Heart left ventricle (tissue), 16 donors: ENCODE measurements at places on chromosomes 4 and X.

- DNase-seq: no peak
These were observed 33.6 kb upstream of the MSN start for GRCh38 chrX:65633826-65634225.

GRCh38 chrX:71586929-71587328 is 8.7 kb downstream of the GCNA start:
- no peak for DNase-seq

GRCh38 chr4:183240581-183241321 is 79.3 kb downstream of the CLDN22 start:
- DNase-seq: no peak

GRCh38 chrX:125622899-125623298 is 303.2 kb downstream of the TEX13C start:
- no peak for DNase-seq

DNA sequence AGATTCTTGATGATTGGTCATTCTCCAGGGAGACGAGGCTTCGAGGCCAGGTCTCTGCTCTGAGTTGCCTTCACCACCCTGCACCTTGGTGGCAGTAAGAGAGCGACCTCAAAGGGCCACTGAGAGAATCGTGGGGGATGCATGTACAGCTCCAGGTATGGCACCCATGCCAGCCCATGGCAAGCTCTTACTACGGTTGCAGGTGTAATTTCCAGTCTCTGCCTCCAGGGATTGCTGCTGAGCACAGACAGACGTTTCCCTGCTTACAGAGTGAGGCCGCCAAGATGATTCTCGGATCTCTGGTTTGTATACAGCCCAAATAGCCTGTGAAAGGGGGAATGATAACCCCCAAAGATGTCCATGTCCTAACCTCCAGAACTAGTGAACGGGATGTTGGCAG is 16.3 kb upstream of the DRD5 start:
- no peak for DNase-seq

DNA sequence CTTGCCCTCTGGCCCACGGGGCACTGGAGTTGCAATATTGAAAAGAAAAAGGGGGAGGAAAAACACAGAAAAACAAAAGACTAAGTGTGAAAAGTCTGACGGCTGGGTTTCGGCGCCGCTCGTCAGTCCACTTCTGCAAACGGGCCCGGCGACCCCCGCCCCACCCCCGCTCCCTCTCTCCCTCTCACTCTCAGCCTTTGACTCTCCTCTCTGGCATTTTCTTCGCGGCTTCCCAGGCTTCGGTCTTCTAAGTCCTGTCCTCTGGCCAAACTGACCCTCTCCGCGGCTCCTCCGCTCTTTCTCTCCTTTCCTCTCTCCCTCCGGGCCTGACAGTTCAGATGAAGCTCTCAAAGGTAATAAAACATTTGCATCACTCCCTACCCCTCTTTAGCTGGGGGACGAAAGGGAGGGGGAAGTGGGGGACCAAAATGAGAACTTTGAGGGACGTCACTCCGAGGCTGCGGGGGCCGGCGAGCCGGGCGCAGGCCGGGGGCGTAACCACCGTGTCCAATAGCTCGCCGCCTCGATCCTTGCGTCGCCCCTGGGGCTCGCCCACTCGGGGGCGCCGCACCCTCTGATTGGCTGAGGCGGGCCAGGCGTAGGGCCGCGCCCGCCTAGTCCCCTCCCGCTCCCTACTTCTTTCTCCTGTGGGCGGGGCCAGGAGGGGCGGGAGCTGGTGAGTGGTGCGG is at the start of gene NKX6-1:
TSS of gene NKX6-1 (minus strand) at position 358 of the 689 bp plus-strand sequence. CDS start 1,064 bp downstream, outside the sequence.
- DNase-seq: peak; percentile 53

GRCh38 chrX:78456909-78457308 is 129.5 kb upstream of the CYSLTR1 start:
- DNase-seq: no peak

DNA sequence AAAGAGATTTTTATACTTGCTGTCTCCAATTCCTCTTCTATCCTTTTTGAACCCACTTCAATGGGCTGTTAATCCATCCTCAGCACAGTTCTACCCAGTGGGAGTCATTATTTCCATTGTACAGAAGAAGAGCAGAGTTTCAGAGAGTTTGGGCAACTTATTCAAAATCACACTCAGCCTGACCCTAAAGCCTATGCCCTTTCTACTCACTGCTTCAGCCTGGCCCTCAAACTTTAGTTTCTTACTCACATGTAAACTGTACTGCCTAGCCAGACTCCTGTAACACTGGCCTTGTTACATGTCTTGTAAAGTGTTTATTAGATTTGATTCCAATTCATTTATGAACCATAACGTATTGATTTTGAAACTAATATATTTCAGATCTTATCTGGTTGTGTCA is 25.1 kb upstream of the USO1 start:
- no peak for DNase-seq

DNA sequence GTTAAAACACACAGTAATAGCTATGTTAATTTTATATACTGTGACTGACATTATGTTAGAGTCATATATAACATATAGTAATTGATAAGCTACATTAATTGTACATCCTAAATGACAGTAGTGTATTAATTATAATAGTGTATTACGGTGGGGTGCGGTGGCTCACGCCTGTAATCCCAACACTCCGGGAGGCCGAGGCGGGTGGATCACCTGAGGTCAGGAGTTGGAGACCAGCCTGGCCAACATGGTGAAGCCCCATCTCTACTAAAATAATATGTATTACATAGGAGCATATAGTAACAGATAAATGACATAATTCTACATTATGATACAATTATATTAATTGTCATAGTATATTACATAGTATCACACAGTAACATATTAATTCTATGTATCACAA is 12.2 kb downstream of the ASMTL start:
- DNase-seq: no peak

DNA sequence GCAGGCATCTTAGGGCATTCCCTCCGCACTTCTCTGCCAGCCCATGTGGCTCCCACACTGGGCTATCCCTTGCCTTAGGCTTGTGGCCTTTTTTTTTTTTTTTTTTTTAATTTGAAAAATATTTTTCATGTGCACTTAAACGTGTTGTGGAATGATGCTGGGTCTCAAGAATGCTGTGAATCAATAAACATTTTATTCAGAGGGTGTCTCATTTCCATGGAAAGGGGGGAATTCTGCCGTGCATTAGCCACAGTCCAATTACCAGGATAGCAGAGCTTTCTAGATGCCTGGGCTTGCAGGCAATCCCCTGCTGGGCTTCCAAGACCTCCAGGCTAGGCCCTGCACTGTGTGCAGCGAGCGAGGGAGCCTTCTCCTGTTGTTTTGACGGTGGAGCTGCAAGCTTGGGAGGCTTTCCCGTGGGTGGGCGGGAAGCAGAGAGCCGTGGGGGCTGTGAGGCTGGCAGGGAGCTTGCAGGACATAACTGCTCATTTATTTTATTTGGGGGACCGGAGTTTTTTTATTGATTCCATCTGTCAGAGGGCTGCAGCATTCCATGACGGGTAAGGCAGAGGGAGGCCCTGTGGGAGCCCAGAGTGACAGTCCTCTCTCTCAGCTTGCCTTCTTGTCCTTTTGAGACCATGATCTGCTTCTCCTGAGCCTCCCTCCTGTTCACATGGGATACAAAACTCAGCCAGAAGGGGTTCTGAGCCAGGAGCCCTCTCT is 2.6 kb upstream of the CPZ start:
- DNase-seq: no peak

GRCh38 chr4:165403637-165404036 is 24.8 kb downstream of the CPE start:
- no peak for DNase-seq

DNA sequence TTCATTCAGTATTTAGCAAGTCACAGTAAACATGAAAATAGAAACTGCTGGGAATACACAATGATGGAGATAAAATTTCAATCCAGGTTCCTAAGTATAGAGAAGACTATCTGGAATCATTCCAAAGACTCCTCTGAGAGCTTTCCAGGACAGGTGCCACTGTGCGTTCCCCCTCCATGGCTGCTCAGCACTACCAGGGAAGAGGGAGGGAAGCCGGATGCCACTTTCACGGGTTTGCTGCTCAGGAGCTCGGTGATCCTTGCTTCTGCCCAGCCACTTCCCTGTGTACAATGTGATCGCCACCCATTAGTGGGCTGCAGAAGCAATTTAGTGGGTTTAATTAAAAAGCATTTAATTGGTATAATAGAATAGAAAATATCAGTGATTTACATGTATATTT is 94.5 kb downstream of the FNIP2 start:
- no peak for DNase-seq

DNA sequence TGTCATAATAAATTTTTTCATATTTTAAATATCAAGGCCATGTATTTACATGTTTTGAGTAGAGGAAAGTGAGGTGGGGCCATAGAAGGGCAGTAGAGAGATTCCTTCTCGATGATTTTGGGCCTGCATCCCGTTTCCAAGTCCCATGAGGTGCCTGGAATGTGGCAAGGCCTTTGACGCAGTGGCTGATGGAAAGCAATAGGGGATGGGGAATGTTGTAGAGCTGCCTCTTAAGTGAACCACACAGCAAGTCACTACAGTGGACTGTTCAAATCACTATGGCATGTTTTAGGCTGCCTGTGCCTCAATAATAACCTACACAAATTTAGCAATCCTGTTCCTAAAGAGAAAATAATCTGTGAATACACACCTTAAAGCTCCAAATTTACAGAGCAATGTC is 48.3 kb downstream of the ANXA5 start:
- no peak for DNase-seq

- no peak for DNase-seq
These were observed 212.7 kb downstream of the RPA4 start for GRCh38 chrX:97096385-97096784.

DNA sequence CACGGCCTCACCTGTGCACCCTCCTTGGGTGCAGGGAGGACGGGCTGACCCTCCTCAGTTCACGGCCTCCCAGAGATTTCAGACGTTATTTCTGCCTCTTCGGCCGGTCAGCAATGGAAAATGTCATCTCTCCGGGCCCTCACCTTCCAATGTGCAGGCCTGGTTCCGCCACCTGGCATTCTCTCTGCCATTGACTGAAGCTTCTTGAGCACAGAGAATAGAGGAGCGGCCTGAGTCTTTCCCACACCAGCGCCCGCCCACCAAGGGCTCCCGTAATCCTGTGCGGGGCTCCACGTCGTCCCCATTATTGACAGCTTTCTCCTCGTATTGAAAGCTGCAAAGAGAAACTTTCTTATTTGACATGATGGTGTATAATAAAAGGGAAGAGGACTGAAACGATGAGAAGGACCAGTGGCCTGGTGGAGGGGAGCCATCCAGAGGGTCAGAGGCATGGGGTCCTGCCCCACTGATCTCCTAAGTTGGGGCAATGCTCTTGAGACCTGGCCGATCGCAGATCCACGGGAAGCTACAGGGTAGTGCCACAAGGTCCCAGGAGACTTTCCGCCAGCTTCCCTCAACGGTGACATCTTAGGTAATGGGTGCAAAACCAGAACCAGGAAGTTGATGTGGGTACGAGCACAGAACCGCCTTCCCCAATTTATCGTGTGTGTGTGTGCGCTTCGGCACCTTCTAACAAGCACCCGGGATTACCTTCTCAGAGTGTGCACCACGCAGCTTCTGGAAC is 20.6 kb downstream of the HTRA3 start:
- peak; percentile 22 for DNase-seq

DNA sequence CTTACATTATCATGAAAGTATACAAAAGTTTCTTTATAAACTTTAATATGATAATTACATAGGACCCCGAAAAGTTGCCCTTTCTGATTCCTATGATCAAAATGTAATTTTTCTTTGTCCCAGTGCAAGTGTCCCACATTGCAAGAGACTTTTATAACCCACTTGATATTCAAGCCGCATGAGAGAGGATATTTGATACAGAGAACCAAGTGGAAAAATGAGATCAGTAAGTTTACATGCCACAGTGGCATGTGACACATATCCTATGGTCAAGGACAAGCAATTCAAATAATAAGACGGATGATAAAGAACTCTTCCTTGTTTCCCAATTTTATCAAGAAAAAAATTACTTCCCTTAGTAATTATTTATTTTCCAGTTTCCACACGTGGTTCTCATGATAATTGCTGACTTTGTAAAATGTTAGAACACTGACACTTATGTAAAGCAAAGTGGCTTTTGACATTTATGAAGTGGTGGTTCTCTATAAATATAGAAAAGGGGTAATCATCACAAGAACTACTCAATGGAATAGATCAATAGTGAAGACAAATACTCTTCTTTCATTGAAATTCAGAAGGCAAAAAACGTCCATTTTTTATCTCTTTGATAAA is 273.7 kb upstream of the NOCT start:
- no peak for DNase-seq

GRCh38 chr4:128277856-128278255 is 9.8 kb downstream of the PGRMC2 start:
- no peak for DNase-seq

DNA sequence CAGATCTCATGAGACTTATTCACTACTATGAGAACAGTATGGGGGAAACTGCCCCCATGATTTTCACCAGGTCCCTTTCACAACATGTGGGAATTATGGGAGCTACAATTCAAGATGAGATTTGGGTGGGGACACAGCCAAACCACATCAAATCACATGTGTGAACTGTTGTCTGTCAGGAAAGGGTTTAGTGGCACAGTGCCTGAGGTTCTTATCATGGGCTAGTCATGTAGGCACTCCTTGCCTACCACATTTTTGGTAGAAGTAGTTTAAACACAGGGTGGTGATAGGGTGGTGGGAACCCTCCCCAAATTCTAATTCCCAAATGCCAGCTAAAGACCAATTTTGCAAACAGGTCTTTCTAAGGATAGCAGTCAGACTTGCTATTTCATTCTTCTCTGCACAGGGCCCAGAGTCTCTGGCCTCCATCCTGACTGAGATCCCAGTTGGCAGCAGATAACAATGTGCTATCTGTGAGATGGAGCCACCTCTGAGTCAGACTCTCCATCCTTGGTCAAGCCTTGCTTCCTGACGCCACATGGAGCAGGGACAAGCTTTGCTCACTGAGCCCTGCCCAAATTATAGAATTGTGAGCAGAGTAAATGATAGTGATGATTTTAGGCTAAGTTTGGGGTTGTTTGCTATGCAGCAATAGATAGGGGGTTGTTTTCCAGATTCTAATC is 33.5 kb upstream of the SETD7 start:
- no peak for DNase-seq

GRCh38 chrX:23392195-23392594 is 57.5 kb downstream of the PTCHD1 start:
- DNase-seq: no peak

GRCh38 chr4:155849042-155849441 is 17.0 kb downstream of the ASIC5 start:
- no peak for DNase-seq

GRCh38 chrX:150446995-150447394 is 83.9 kb downstream of the MAMLD1 start:
- no peak for DNase-seq

GRCh38 chr4:6984612-6985425 is 58.4 kb upstream of the TADA2B start:
- DNase-seq: no peak
